Omental fat pad (tissue), 4 donors: ENCODE measurements at places on chromosomes 5 and 9. TPM values are rescaled to one million over a fixed set of nuclear protein-coding genes. Genes with fewer than 3 reads are reported as not detected.
A peak's percentile ranks its signal among the peaks of the same experiment; 100 is the strongest.

The PRRX2 gene
- total RNA-seq, result 3.6 TPM

DNA sequence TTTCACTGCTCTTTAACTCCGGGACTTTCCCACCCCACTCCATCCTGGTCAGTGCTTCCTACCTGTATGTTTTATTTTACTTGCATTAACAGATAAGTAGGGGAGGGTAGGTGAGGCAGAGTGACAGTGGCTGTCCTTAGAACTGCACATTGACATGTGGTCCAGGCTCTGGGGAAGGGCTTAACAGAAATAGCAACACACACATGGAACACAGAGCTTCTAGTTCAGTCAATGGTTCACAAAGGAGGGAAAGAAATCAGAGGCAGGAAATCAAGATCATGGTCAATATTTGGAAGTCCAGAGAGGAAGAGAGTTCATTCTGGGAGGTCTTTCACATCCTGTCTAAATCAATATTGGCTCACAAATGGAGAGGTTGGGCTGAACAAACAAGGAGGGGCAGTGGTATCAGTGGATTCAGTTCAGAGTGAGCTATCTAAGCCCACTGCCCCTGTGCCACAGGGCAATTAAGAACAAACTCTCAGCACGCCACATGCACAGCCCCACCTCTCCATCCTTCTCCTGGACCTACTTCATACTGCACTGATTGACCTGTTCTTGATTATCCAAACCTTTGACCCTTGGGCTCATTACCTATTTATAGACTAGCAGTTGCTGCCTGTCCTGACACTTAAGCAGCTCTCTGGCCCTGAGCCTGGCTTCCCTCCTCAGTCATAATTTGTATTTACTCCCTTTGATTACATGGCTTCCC is 6.2 kb upstream of the VPS13A start:
- DNase-seq, result no peak

The DNAI1 gene
- total RNA-seq, result not detected

DNA sequence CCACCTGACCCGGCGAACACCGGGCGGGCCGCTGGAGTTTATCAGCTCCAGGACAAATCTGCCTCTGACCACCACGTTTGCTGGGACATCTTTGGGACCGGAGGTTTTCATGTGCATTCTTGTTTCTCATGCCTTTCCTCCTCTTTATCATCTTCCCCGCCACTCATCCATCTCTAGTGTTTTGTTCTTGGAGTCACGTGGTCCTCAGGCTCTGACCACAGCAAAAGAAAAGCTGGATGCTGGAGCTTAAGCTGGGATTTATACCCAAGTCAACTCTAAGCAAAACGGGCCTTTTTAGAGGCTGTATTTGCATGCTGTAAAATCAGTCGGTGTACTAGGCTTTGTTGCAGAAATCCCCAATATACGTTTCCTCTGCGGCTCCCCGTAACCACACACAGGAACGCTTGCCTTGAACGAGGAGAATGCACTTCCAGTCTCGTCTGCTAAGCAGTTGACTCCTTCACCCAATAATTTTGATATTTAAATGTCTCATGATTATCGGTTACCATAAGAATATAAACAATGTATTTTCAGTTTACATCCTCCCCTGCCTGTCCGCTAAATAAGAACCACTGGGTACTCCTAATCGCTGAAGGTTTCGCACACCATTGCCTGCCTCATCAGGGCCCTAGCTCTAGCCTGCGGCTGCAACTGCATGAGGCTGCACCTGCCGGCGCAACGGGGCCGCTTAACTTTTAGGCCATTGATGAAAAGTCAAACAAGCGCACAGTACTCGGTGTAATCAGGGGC is 560 bp upstream of the NDUFS6 start:
- DNase-seq, result no peak

The CCDC180 gene
- 3.5 TPM for total RNA-seq

- DNase-seq, result no peak
These were observed 177.3 kb downstream of the MACROH2A1 start for GRCh38 chr5:135221696-135222095.

- DNase-seq, result no peak
These were observed 116.8 kb upstream of the SPRY4 start for GRCh38 chr5:142441616-142442015.

The TMC1 gene
- 0.13 TPM for total RNA-seq

The CYLC2 gene
- total RNA-seq, result not detected

The TPPP gene
- total RNA-seq, result 5.8 TPM

DNA sequence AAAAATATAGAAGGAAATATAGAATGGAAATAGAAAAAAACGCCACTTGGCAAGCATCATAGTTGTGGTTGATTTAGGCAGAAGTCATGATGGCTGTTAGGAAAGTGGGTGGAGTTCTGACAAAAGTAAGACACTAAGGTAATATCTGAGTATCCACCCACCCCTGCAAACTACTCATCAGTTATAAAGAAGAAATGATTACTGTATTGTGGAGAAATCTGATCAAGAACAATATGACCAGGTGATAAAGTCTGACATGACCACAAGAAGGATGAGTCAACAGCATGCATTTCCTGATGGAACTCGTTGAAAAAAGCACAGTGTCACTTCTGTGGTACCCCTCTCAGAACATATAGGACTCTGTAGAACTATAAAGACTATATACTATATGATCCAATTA is 343.4 kb upstream of the PAPPA start:
- no peak for DNase-seq

The PCDHA8 gene
- total RNA-seq, result 0.79 TPM

- no peak for DNase-seq
These were observed 134.5 kb downstream of the FANCC start for GRCh38 chr9:95182854-95183563.

DNA sequence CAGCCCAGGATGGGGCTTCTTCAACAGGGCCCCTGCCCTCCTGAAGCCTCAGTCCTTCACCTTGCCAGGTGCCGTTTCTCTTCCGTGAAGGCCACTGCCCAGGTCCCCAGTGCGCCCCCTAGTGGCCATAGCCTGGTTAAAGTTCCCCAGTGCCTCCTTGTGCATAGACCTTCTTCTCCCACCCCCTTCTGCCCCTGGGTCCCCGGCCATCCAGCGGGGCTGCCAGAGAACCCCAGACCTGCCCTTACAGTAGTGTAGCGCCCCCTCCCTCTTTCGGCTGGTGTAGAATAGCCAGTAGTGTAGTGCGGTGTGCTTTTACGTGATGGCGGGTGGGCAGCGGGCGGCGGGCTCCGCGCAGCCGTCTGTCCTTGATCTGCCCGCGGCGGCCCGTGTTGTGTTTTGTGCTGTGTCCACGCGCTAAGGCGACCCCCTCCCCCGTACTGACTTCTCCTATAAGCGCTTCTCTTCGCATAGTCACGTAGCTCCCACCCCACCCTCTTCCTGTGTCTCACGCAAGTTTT is 23.6 kb downstream of the PCDHGC5 start:
- DNase-seq, result peak; percentile 93

DNA sequence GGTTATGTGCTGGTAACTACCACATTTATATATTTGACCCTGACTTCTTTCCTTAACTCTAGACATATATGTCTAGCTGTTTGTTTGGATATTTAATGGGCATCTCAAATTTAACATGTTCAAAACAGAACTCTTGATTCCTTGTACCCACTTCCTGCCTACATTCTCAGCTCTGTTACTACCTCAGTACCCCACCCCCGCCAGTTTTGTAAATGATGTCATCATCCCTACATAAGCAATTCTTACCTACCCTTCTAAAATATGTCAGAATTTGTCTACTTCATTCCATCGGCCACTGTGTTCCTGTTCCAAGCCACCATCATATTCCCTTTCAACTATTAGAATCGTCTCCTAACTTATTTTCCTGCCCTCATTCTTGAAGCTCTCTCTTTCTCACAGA is 4.8 kb downstream of the RAD50 start:
- DNase-seq, result no peak

The SLU7 gene
- 53.0 TPM for total RNA-seq

The RNF20 gene
- total RNA-seq, result 17.1 TPM

The PCDHGB2 gene
- total RNA-seq, result 2.5 TPM

The N4BP3 gene
- total RNA-seq, result 3.5 TPM

GRCh38 chr5:170736966-170737365 is 46.6 kb upstream of the GABRP start:
- no peak for DNase-seq

DNA sequence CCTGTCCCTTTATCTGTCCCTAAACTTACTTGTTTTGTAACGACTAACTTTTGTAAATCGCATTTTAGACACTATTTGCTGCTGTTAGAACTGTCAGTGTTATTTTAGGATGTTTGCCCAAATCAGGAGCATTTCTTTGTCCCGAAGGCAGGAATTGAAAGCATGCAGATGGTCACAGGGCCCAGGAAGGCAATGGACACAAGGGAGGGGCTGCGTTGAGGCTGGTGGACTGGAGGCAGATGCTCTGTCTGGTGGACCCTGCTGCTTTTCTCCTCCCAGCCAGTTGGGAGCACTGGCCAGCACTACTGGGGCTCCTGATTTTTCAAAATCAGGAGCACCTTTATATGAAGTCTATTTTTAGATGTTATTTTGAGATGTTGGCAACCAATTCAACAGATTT is 31.7 kb downstream of the DOCK2 start:
- DNase-seq, result no peak

The CDH10 gene
- not detected for total RNA-seq

The OR1L8 gene
- not detected for total RNA-seq

DNA sequence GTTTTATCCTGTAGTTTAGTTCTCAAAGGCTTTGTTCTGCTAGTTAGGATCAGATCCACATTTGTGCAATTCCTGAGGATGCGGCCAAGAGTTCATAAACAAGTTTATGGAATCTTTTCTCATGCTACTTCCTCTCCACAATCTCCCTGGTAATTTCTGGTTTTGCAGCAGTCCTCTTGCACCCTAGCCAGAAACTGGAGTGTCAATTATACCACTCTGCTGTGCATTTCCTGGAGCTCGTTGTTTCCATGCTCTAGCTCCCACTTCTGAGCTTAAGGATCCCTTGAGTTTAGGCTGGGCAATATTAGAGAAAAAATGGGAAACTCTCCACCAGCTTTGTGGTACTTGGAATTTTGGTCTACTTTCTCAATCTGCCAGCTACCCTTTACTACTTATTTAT is 474.7 kb downstream of the DIRAS2 start:
- no peak for DNase-seq

DNA sequence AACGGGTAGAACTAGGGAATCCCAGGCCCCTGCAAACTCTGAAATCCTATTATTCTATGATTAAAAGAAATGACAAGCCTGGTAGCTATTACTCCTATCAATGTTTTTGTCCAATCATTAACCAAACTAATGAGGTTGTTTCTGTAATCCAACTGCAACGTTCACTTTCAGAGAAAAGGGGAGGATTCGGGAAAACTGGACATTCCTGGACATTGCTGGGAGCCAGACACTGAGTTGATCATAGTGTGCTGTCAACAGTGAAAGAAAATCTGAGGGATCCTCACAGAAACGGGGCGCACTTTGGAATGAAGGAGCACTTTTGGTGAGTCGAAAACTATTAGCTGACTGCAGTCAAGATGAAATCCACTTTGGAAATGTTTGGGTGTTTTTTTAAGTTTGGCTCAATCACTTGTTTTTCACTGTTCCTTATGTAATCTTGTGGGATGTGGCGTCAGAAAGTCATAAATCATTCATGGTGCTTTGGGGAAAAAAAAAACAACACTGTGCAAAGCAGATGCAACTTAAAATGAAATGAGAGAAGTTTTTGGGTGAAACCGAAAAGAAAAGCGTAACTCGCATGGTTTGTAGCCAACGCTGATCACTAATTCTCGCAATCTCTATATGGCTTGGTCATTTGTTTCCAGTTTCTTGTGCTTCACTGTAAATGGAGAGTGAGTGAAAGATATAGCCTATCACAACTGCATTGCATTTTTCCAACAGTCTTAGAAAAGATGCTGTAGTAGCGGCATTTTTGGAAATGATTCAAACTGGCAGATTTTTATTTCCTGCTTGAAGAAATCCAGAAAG is 51.2 kb upstream of the ADRA1B start:
- DNase-seq, result no peak

GRCh38 chr5:22669345-22669744 is 183.8 kb downstream of the CDH12 start:
- no peak for DNase-seq

GRCh38 chr5:157528036-157528632 is 47.4 kb downstream of the ADAM19 start:
- no peak for DNase-seq

DNA sequence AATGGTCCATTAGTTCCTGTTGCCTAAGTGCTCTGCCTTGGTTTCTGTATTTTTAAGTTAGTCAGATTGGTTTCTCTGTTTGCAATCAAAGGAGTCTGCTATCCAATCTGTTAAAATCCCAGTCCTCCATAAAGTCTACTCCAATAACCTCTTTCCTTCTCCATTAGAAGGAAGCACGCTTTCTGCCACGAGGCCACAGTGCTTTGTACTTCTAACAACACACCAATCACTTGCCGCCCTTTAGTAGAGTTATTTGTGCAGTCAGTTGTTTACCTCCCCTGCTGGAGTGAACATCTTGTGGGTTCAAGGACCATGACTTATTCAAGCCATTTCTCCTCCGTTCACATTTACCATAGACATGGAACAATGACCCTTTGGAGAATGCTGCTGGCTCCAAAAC is 69.0 kb downstream of the GLRA1 start:
- no peak for DNase-seq

DNA sequence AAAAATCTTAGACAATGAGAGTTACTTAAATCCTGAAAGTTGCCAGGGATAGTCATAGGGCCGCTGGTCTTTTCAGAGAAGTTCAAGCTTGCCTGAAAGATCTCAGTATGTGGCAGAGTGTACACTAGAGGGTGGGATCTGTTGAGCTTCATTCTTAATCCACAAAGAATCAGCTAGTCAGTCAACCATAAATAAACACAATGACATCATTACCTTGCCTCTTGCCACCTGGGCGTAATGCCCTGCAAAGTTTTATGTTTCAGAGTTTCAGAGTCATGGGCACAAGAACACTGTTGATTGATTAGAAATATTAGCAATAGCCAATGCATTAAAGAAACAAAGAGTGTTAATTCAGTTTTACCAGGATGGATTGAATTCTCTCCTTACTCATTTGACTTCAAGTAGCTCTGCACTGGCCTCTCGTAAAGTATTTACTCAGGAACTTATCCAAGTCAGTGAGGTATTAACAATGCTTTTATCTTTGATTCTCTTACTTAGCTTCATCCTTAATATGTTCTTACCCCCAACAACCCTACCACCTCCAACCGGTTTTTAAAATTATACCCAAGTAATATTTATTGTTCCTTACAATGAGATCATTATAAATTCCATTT is 14.3 kb upstream of the ANXA1 start:
- DNase-seq, result no peak

DNA sequence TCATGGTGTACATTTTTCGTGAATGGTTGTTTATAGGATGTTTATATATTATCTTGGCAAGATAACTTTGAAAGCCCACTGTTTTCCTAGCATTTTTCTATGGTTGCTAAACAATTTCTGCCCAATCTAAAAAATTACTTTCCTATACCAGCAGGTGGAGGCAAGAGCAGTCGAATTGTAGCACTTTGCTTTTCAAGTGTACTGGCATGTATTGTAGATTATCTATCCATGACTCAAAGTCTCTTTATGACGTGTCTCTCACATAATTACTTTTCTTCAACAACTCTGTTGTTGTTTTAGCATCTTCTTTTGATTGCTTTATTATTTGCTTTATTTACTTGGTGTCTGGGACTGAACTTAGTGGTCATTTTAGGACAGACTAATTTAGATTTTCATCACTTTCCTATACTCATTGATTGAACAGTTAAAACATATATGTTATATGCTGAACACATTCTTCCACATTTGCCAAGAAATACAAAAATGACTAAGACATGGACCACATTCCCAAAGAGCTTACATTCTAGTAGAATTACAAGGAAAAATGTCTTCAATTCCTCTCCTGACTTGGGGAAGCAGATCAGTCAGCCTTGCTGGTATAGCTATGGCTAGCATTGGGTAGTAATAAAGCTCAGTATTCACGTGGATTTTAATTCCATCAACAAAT is 20.7 kb downstream of the NLN start:
- DNase-seq, result no peak

GRCh38 chr5:58666598-58667581 is 84.0 kb downstream of the RAB3C start:
- no peak for DNase-seq
